Stimulated activated CD4-positive, alpha-beta T cell treated with anti-CD3 and anti-CD28 coated beads, Interleukin-1b, Interleukin-23, amount 100 ng/mL, for 1 hour (primary cell): ENCODE measurements at places on chromosomes 7 and 10.

DNA sequence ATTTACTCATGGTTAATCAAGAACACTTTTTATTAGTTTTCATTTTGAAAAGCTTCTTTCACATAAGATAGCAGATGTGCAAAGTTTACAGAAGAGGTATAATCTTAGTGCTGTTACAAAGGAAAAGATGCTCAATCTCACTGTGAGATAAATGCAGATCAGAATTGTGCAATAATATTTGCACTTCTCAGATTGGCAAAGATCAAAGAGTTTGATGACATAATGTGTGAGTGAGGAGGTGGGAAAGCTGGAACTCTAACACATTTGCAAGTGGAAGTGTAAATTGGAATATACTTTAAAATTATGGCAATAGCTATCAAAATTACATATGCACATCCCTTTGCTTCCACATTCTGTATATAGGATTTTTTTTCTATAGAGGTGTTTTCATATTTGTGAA is 21.5 kb upstream of the STN1 start:
- DNase-seq: no peak

DNA sequence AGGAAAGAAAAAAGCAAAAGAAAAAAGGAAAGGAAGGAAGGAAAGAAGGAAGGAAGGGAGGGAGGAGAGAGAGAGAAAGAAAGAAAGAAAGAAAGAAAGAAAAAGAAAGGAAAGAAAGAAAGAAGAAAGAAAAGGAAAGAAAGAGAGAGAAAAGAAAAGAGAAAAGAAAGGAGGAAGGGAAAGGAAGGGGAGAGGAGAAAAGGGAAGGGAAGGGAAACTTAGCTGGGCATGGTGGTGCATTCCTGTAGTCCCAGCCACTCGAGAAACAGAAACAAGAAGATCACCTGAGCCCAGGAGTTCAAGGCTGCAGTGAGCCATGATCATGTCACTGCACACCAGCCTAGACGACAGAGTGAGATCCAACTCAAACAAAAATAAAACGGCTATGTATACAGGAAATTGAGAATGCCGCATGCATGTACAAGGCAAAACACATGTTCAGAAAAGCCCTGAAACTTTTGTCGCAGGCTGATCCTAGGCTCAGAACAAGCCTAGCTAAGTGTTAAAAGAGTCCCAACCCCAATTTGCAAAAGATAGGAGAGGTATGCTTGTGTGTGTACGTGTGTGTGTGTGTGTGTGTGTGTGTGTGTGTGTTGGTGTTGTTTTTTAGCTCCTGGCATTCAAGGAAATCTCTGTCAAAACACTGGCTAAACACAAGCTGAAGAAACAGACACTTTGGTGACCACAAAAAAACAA is 6.6 kb upstream of the NPC1L1 start:
- no peak for DNase-seq

GRCh38 chr7:12244129-12244528 is 33.0 kb downstream of the TMEM106B start:
- DNase-seq: no peak

GRCh38 chr10:61708846-61709245 is 46.1 kb downstream of the CABCOCO1 start:
- no peak for DNase-seq

DNA sequence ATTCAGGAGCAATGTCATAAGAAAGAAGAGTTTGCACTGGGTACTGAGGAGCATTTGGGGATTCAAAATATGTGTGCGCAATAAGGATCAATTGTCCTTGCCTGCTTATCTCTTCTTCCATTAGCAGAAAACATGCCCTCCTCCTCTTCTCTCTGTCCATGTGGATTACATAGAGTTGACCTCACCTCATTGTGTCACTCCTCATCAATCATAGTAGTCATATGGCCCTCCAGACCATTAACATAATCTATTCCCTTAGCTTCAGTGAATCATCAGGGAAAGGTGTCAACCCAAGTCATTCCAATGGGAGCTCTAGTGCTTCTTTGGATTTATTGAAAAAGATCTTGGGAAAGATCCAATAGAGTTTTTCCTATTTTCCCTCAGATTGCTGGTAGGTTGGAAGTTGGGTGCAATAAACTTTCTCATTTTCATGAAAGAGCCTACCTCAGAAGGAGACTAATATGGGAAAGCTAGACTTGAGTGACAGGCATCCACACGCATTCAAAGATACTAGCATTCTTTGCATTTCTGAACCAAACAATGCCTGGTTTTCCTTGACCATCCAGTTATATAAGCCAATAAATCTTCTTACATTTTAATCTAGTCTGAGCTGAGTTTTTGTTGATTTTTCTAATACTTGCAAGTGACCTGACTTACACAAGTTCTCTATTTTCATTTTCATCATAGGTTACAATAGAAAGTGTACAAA is 71.5 kb upstream of the FAM13C start:
- DNase-seq: no peak

- DNase-seq: no peak
Observed at GRCh38 chr7:106344211-106344610, 59.4 kb upstream of the NAMPT start.

- DNase-seq: no peak
Observed at GRCh38 chr7:128065872-128066271, 34.6 kb upstream of the LRRC4 start.

- DNase-seq: no peak
Observed at GRCh38 chr7:107697321-107698049, 36.9 kb downstream of the SLC26A4 start.

- DNase-seq: no peak
Observed at GRCh38 chr7:66380272-66380888, 175.2 kb downstream of the TPST1 start.

GRCh38 chr10:119275085-119275484 is 67.7 kb downstream of the GRK5 start:
- no peak for DNase-seq

DNA sequence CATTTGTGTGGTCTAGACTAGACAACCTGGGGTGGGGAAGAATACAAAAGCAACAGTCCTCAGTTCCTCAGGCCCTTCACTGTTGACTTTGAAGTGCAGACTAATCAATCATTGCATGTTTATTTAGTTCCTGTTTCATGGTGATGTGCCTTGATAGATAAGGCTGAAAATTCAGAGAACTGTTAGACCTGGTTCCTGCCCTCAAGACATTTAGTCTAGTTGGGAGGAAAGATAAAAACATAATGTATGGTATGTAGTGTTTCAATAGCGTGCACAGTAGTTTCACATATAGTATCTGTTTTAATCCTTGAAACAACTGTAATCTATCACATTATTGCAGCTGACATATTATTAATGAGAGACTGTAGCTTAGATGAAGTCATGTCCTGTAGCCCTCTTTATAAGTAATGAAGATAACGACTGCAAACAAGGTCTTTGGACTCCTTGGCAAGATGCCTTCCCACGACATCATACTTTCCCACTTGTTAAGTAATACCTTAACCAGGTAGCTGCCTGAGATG is 124.0 kb downstream of the CELF2 start:
- no peak for DNase-seq

DNA sequence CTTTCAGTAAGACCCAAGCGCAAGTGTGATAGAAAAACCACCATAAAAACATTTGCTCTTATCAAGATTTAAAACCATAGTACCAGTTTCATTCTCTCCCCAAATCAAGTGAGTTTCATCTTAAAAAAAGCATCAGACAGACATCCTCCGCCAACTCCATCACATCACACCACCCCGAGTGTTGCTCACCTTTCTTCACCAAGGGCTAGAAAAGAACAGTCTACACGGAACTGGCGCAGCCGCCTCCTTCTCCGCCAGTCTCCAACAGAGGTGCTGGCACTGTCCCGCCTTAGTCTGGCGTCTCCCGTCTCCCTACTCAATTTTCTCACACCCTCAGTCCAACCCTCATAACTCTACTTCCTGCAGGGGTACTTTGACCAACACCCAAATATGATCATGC is 46.9 kb upstream of the WIPI2 start:
- no peak for DNase-seq

GRCh38 chr10:132078746-132079345 is 13.1 kb downstream of the JAKMIP3 start:
- DNase-seq: no peak

DNA sequence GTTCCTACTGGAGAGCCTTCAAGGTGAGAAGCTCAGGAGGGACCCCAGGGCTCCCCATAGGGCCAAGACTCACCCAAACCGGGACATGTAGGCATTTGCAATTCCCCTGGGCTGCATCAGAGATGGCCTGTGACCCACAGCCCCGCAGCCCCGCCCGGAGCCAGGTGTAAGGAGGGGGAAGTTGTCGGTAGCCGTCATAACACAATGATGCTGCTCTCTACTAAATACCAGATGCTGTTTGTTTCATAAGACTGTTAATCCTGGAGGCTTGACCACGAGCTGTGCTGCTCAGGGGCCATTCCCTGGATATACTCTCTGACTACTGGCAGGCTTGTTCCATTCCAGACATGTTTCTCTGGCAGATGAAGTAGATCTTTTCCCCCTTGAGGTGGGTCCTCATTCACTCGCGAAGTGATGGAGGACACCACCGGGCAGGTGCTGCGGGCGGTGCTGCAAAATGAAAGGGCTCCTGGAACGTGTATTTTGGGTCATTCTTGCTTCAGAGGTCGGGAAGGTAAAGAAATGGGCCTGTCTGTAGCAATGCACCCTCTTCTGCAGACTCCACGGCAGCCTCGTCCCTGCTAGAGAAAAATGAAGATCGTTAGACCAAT is 61.1 kb downstream of the MKI67 start:
- no peak for DNase-seq
